ENCODE measurements at places on chromosomes 11 and 22.

DNA sequence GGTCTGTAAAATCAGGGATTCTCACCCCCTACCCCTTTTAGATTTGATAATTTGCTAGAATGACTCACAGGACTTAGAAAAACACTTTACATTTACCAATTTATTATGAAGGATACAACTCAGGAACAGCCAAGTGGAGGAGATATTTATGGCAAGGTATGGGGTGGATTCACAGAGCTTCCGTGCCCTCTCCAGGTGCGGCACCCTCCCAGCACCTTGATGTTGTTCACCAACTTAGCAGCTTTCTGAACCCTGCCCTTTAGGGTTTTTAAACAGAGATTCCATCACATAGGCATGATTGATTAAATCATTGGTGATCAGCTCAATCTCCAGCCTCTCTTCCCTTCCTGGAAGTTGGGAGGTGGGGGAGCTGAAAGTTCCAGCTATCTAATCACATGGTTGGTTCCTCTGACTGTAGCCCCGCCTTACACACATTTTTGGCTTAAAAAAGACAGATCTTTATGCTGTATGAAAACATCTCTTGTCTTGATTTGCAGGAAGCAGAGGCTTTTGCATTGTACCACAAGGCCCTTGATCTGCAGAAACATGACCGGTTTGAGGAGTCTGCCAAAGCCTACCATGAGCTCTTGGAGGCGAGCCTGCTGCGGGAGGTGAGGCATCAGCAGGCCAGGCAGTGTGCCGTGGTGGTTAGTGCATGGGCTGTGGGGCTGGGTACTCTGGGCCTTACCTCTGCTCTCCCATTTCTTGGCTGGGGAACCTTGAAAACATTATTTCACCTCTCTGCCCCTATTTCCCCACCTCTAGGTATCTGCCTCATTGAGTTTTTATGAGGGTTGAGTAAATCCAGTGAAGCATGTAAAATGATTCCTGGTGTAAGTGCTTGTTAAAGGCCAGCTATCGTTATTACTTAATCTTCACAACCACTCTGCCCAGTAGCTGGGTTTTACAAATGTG lies 27.0 kb downstream of the CABIN1 start:
- no peak for DNase-seq

DNA sequence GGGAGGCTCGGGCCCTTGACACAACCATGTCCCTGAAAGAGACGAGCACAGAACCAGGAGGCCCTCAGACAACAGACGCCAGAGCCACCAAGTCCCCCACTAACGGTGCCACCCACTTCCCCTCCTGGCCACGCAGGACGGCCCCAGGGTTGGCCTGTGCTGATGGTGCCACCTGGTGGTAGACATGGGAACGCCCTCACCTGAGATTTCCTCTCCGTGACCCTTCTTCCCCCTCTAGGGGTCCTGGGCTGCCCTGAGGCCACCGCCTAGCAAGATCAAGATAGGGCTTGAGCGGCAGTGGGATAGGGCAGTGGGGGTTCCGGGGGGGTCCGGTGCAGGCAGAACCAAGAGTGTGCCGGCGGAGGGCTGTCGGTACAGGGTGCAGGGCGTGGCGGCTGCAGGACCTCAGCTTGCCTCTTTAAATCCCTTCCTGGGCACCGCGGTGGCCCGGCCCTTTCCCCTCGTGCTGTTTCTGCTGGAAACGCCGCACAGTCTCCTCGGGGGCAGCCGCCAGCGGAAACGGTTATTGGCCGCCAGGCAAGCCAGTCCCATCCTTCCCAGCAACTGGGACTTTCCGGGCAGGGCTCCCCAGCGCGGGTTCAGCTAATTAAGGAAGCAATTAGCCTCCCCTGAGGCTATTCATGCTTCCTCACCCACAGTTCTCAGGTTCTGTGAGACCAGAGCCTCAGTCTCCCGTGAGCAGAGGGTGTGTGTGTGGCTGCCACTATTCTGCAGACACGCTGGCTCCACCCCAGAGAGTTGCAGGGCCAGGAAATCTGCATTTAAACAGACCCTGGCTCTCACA lies 5.5 kb upstream of the NFAM1 start:
- no peak for DNase-seq

GRCh38 chr22:49724893-49725489 lies 102.7 kb downstream of the BRD1 start:
- DNase-seq, result no peak

DNA sequence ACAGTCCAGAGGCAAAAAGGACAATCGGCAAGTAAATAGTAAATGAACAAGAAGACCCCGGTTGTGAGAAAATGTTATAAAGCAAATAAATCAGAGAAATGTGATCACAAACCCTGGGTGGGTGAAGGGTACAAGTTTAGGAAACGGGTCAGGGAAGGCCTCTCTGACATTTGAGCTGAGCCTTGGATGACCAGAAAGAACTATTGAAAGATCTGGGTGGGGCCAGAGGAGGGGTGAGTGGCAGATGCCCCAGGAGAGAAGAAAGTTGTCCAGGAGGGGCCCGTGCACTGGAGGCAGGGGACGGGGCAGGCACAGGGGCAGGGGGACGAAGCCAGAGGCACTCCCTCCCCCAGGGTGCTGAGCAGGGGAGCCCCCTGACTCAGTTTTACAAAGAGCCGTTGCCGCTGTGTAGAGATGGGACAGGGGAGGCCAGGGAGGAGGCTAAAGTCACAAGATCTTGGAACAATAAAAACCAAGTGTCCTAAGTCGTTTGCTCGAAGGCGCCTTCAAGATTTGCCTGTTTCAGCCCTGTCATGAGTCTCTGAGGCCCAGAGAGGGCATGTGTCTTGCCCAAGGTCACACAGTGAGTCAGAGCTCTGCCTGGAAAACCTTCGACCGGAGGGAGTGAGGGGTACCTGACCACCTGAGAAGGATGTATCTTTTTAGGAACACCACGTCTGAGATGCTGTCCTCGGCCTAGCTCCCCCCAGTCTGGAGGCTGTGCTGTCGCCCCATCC lies 10.8 kb upstream of the PDGFB start:
- DNase-seq, result no peak

GRCh38 chr11:44306918-44307244 lies 3.1 kb downstream of the ALX4 start:
- DNase-seq, result no peak

DNA sequence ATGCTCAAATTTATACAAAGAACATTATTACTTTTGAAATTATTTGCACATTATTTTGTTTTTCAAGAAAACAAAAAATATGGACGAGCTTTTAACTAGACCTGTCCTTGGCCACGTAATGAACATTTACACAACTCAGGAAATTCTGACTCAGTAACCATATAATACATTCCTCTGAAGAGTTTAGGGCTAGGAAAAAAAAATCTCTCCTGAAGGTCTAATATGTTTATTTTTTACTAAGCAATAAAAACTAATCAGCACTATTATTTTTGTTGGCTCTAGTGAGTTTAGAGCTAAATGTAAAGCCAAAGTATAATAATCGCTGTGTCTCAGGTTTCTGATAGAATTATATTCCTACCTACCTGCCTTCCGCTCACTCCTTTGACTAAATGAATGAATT lies 187.5 kb downstream of the SWAP70 start:
- no peak for DNase-seq

- DNase-seq, result no peak
Observed at GRCh38 chr22:19177164-19178064, 1.1 kb downstream of the SLC25A1 start.

- peak; percentile 29 for DNase-seq
Observed at GRCh38 chr11:107102692-107103477, 84.6 kb upstream of the GUCY1A2 start.

GRCh38 chr11:77392842-77393241 lies 81.1 kb downstream of the PAK1 start:
- DNase-seq, result no peak

DNA sequence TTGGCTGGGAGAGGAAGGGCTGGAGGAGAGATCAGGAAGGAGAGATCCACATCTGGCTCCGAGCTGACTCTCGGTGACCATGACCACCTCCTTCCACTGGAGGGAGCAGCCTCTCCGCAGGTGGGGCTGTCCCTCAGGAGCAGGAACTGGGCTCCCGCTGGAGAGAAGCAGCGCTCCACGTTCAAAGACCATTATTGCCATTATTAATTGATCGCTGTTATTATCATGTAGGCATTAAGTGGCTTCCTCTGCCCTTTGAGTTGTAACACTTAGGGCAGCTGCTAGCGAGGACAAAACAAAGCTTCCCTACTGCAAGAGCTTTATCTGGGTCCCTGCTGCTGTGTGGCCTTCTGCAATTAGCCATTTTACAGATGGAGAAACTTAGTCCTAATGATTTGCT lies 251.9 kb downstream of the ST3GAL4 start:
- DNase-seq, result peak; percentile 23

DNA sequence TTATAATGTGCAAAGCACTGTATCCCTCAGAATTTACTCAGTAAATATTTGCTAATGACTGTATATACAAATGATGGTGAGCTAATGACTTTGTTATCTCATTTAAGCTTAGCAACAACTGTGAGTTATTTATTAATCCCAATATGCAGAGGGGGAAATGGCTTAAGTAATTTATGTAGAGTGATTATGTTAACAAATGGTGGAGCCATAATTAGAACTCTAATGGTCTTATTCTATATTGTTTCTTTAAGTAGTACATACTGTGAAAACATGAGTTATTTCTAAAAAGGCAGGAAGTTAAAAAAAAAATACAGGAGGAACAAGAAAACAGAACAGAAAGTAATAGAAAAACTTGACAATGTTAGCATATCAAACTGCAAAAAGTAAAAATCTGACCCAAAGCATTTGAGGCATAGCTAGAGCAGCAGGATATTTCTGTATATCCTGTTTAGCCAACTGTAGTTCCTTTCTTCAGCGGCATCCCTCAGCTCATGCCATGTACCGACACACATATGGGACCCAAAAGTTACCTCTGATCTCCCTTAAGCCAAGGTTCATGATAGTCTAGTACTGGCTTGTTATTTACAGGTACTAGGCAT lies 94.2 kb downstream of the FCHSD2 start:
- no peak for DNase-seq

- DNase-seq, result no peak
Observed at GRCh38 chr11:2306877-2307500, 5.2 kb downstream of the TSPAN32 start.

GRCh38 chr11:122743949-122744348 lies 88.4 kb downstream of the UBASH3B start:
- no peak for DNase-seq

- DNase-seq, result no peak
Observed at GRCh38 chr11:8826139-8826786, 84.7 kb upstream of the AKIP1 start.

DNA sequence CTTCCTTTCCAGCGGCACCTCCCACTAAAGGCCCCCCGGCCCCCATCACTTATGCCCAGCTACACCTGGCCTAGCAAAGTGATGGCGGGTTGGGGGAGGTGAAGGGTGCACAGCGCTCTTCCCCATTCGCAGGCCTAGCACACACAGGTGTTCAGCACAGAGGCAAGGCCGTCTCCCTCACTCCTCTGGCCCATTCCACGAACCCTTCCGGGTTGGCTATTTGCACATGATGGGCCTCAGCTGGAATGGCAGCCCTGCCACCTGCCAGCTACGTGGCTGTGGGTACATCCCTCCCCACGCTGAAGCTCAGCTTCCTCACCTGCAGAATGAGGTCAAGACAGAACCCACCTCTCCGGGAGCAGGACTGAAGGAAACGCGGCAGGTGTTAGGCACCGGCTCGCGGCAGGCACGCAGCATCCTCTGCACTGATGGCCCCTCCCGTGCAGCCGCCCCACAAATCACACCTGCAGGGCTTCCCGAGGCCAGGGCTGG lies 4.8 kb downstream of the KIAA0930 start:
- DNase-seq, result no peak

GRCh38 chr11:118691926-118692830 lies 12.7 kb upstream of the TREH start:
- no peak for DNase-seq

DNA sequence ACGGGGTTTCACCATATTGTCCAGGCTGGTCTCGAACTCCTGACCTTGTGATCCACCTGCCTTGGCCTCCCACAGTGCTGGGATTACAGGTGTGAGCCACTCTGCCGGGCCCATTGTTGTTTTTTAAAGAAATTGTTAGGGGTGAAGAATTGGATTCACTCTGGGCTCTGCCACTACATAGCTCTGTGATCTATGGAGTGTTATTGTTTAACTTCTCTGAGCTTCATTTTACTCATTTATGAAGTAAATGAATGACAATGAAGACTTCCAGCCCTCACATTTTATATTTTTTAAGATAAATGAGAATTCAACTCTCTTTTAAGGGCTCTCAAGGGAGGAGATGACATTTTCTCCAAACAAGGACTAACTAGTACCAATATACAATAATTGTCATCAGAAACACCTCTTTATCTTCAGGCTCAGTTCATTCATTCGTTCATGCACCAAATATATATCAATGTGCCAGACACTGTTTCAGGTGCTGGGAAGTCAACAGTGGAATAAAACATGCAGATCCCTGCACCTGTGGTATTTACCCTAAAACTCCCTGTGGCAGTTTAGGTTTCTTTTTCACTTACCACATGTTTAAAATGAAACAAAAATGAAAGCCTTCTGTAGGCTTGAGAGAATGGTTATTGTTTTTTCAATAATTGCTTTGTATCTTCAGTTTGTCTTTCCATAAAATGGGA lies 23.5 kb upstream of the GRAMD1B start:
- DNase-seq, result no peak

DNA sequence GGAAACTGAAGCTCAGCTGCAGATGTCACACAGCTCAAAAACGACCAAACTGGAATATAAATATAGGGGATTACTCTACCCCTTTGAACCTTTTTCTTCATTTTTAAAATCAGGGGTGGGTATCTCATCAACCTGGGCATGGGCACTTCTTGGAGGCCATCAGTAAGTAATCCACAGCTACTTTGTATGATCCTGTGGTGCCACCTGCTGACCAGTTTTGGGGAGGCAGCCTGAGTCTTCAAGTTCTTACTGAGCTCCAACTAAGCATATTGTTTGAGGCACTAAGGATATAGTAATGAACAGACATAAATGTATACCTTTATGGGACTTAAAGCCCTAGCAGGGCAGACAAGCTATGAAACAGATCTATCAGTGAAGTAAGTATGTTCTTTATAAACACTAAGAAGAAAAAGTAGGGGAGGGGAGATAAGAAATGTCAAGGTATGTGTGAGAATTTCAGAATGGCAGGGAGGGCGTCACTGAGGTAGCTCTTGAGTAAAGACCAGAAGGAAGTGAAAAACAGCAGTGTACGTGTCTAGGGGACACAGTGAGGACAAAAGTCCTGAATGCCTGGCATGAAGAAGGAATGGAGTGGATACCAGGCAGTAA lies 18.4 kb downstream of the TUB start:
- DNase-seq, result peak; percentile 18

DNA sequence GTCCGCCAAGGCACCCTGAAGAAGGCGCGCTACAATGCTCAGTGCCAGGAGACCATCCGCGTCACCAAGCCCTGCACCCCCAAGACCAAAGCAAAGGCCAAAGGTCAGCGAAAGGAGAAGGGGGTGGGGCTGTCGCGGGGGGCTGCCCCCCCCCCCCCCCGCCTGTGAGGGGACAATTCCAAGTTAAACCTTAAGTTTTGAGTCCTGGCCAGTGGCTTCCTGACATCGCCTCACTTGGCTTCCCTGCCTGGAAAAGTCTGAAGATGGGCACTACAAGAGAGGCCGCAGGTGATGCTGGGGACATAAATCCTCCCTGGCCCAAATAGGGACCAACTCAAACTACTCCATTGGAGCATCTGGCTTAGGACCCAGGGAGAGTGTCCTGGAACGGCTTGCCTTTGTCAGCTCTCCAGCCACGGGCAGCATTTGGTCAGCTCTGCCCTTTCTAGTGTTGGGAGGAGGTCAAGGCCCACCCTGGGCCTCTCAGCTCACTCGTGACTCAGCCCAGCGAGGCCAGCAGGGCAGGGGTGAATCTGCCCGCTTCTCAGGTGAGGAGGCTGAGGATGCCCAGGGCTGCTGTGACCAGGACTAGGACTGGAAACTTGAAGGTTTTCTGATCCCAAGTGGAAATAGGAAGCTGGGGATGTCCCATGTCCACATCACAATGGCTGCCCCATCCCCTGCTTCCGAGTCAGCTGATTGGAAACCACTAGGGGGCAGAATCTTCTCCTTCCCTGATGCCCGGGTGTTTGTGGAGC lies 1.4 kb downstream of the MDK start:
- no peak for DNase-seq

All from NCI-H2029 treated with DMSO at 0.1 percent for 48 hours (cell line).